ENCODE measurements at places on chromosomes 6 and 20. TPM values are rescaled to one million over a fixed set of nuclear protein-coding genes. Genes with fewer than 3 reads are reported as not detected.

- no peak for DNase-seq
Observed at GRCh38 chr6:11021003-11021402, 23.1 kb downstream of the ELOVL2 start.

GRCh38 chr20:10263385-10264165, 44.9 kb downstream of the SNAP25 start:
- no peak for DNase-seq

DNA sequence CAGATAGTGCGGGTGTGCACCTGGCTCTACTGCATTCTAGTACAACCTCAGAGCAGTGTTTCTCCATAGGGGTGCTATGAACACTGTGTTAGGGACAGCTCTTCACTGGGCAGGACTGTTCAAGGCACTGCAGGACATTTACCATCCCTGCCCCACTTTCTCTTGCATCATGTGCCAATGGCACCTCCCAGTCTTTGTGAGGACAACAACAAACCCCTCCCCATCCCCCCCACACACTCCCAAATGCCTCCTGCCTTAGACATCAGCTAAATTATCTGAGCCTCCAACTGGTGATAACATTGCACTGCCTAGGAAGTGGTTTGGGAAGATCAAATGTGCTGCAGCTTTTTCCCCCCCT, 98.9 kb downstream of the FYN start:
- no peak for DNase-seq

GRCh38 chr6:30981942-30982772, 1.4 kb upstream of the MUC21 start:
- DNase-seq: no peak

- DNase-seq: no peak
Observed at GRCh38 chr6:42769836-42770235, 12.0 kb upstream of the BICRAL start.

DNA sequence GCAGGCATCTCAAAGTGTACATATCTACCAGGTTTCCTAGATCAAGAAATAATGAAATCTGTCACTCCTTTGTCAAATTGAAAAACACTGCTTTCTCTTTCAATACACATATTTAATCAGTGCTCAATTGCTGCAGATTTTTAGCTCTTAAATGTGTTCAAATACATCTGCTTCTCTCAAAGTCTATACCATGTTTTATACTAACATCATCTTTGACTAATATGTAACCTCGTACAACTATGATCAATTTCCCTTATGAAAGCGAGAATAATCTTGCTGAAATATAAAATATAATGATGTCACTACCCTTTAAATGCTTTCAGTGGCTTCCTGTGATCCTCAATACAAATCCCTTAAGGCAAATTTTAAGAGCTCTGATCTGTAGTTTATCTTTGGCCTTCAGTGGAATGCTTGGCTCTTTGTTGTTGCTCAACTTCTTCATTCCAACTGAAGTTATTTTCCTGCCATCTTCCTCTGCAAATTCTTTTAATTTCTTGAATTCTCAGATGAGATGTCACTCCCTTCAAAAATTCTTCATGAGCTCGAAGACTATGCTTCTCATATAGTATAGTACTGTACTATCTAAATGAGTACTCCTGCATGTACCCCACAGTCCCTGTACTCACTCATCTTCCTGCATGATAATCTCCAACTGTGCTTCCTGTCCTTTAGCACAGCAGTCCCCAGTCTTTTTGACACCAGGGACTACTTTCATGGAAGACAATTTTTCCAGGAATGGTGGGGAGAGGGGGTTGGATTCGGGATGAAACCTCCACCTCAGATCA, 545.1 kb upstream of the GJE1 start:
- no peak for DNase-seq

- DNase-seq: no peak
Observed at GRCh38 chr20:18754030-18754652, 59.4 kb upstream of the SCP2D1 start.

- no peak for DNase-seq
Observed at GRCh38 chr6:121649951-121650350, 214.5 kb downstream of the GJA1 start.

- no peak for DNase-seq
Observed at GRCh38 chr20:25496165-25496967, 88.9 kb downstream of the GINS1 start.

DNA sequence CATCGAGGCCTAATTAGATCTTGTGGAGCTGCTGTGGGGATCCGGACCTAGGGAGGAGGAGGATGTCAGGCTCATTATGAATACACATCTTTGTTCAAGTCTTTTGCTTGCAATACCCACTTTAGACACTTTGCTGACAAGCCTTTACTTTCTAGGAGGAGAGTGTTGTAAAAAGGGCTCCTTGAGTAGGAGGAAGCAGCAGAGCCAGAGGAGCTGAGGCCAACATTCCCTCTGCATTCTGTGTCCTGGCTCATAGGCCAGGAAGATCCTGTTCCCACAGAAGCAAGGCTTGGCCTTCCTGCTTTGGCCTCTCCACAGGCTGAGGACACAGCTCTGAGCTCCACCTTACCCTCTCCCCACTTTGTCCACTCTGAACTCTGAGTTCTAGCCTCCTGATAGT, 67.1 kb downstream of the TPD52L1 start:
- peak; percentile 36 for DNase-seq

GRCh38 chr20:38354227-38354626, 7.9 kb downstream of the LBP start:
- DNase-seq: no peak

- no peak for DNase-seq
Observed at GRCh38 chr6:47663462-47664216, 34.7 kb upstream of the ADGRF4 start.

DNA sequence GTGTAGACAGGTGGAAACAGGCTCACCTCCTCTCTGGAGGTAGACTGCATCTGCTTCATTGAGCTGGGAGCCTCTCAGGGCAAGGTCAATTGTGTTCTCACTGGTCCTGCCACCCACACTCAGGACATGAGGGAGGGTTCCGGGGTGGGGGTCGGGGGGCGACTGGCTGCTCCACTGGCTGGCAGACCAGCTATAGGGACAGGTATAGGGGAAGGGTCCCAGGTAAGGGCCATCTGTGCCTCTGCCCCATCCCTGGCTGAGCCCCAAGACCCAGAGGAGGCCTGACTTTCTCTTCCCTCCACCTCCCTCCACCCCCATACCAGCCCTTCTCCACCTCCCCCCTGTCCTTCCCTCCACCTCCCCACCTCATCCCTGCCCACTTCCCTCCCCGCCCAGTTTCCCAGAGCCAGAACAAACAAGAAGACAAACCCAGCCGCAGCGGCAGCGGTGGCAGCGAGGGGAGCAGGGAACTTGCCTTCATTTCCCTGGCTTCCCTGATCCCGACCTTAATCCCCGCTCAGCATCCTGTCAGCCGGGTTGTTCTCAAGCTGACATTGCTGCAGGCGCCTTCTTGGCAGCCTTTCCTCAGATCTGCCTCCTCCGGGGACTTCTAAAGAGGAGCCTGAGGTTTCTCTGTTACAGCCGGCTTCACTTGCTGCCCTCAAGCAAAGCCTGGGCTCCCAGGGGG, 18.3 kb upstream of the FOXP4 start:
- no peak for DNase-seq

- DNase-seq: no peak
Observed at GRCh38 chr6:153959276-153959675, 79.8 kb upstream of the OPRM1 start.

GRCh38 chr20:52490711-52491430, 299.3 kb upstream of the ZFP64 start:
- no peak for DNase-seq

DNA sequence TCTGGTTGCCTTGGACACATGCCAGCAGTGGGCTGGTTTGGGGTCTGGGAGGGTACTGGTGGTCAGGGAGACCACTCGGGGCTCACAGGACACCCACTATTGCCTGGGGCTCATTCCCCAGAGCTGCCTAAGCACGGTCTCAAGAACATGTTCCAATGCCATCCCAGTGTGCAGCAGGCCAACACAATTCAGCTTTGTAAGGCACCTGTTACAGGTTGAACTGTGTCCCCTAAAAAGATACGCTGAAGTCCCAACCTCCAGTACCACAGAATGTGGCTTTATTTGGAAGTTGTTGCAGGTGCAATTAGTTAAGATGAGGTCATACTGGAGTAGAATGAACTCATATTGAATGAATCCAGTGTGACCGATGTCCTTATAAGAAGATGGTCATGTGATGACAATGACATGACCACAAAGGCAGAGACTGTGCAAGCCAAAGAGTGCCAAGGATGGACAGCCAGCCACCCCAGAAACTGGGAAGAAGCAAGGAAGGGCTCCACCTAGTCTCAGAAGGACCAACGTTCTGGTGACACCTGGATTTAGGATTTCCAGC, 13.5 kb upstream of the MAS1 start:
- no peak for DNase-seq

DNA sequence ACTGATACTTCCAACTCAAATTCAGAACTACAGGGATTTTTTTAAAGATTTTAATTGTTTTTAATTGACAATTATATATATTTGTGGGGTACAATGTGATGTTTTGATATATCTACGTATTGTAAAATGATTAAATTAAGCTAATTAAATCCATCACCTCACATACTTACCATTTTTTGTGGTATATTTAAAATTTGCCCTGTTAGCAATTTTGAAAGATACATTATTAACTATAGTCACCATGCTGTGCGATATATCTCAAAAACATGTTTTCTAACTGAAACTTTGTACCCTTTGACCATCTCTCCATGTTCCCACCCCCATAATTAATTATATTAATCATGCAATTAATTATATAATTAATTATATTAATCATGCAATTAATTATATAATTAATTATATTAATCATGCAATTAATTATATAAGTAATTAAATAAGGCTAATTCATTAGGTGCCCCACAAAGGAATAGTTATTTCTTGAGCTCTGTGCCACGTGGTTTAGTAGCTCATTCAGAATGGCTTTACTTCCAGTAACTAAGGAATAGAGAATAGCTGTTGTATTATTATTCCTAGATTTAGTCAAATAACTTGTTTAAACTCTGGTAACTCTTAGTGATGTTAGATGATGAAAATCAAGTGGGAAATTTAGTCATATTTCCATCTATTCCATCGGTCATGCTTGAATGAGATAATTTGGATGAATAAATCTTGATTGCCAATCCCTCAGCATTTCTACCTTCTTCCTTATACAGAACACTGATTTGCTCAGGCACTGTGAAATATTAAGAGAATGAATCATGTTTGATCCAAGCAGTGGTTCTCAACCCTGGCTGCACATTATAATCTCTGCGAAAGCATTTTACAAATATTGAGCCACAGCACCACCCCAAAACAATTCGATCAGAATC, 25.1 kb downstream of the LOC128125822 start:
- no peak for DNase-seq

GRCh38 chr20:35319192-35319870, 27.1 kb upstream of the FAM83C start:
- no peak for DNase-seq

- DNase-seq: peak; percentile 7
Observed at GRCh38 chr20:37944456-37944981, 41.6 kb downstream of the VSTM2L start.

HCRTR2 gene
- total RNA-seq: not detected

BPIFB1 gene
- 1.0 TPM for total RNA-seq

GTSF1L gene
- not detected for total RNA-seq

AK9 gene
- total RNA-seq: 23.9 TPM

TBX18 gene
- 8.8 TPM for total RNA-seq

SLC2A4RG gene
- 58.9 TPM for total RNA-seq

TMEM244 gene
- not detected for total RNA-seq

MCM3 gene
- total RNA-seq: 31.2 TPM

TFAP2D gene
- not detected for total RNA-seq

RPS6KA2 gene
- total RNA-seq: 56.4 TPM

XKR7 gene
- not detected for total RNA-seq

Data from breast epithelium (tissue), 4 donors.